ENCODE measurements at places on chromosomes 13 and 19. TPM values are rescaled to one million over a fixed set of nuclear protein-coding genes. Genes with fewer than 3 reads are reported as not detected.

Gene CPB2
- not detected for total RNA-seq

Gene C5AR2
- total RNA-seq, result 1.8 TPM

Gene SLC17A7
- total RNA-seq, result not detected

Gene SHD
- not detected for total RNA-seq

- no peaks in the 10 kb centered on the region for H3K4me1 ChIP-seq
- DNase-seq, result no peak
- no peak overlapping the region for H3K27ac ChIP-seq
- no peak overlapping the region for H3K4me3 ChIP-seq
Measured at GRCh38 chr13:40422588-40423235, 243.7 kb downstream of the FOXO1 start.

GRCh38 chr13:97003071-97003470 is 8.8 kb upstream of the OXGR1 start:
- no peak overlapping the region for H3K4me3 ChIP-seq
- H3K4me1 ChIP-seq, result no peaks in the 10 kb centered on the region

GRCh38 chr19:42150364-42150763 is 18.1 kb upstream of the POU2F2 start:
- no peak overlapping the region for H3K27ac ChIP-seq
- no peak overlapping the region for H3K4me3 ChIP-seq
- H3K27me3 ChIP-seq, result peaks cover 5% of the 10 kb centered on the region
- H3K36me3 ChIP-seq, result no peaks in the 10 kb centered on the region
- DNase-seq, result no peak
- no peaks in the 10 kb centered on the region for H3K4me1 ChIP-seq

DNA sequence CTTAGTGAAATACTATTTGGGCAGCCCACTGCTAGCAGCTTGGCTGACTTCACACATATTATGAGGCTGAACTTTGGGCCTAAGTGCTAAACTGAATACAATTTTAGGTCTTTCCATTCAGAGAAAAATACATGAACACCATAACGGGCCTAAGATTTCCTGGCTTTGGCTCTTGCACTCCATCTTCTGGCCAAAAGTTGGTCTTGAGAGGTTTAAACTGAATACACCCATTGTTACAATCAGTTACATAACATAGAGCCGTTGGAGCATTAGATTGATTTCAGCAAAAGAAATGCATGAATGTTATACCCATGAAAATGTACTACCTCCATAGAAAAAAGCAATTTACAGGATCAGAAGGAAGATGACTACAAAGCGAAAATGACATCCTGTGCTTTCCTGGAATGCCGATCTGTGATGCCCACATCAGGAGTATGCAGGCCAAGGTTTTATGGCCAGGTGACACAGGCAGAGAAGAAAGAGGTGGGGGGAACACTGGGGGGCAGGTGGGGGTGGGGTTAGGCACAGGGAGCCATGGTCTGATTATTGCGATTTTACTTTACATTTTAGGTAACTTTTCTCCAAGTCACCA is 11.1 kb upstream of the SHISA2 start:
- DNase-seq, result no peak
- H3K4me3 ChIP-seq, result no peak overlapping the region
- no peaks in the 10 kb centered on the region for H3K36me3 ChIP-seq
- H3K27ac ChIP-seq, result no peak overlapping the region
- H3K27me3 ChIP-seq, result no peaks in the 10 kb centered on the region

DNA sequence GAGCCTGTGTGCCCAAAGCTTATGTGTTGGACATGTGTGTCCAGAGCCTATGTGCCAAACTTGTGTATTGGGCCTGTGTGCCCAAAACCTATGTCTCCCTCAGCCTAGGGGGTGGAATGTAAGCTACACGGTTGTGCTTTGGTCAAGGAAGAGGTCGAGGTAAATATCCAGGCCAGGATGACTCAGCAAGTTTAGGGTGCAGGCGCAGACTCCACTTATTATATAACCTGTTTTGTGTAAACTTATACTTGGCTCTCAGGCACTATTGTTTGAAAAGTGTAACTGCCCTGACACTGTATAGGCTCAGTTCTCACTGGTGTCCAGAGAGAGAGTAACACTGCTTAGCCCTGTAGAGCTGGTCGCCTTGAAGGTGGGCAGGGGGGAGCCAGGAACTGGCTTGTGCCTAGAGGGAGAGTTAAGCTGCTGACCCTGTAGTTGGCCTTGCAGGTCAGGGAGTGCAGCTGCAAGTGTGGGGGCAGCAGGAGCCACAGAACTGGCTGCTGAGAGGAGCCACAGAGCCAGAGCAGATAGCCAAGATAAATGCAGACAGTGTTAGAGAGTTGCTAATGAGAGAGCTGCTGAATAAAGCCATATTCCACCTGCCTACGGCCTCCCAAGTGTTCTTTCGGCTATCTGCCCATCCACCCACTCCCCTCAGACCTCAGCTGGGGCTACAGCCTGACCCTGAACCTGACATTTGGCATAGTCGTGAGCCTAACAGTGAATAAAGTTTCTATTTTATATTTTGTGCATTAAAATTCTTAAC is 517.2 kb upstream of the SLITRK1 start:
- H3K4me1 ChIP-seq, result no peaks in the 10 kb centered on the region
- H3K27me3 ChIP-seq, result no peaks in the 10 kb centered on the region
- no peak overlapping the region for H3K27ac ChIP-seq
- H3K4me3 ChIP-seq, result no peak overlapping the region
- DNase-seq, result no peak

DNA sequence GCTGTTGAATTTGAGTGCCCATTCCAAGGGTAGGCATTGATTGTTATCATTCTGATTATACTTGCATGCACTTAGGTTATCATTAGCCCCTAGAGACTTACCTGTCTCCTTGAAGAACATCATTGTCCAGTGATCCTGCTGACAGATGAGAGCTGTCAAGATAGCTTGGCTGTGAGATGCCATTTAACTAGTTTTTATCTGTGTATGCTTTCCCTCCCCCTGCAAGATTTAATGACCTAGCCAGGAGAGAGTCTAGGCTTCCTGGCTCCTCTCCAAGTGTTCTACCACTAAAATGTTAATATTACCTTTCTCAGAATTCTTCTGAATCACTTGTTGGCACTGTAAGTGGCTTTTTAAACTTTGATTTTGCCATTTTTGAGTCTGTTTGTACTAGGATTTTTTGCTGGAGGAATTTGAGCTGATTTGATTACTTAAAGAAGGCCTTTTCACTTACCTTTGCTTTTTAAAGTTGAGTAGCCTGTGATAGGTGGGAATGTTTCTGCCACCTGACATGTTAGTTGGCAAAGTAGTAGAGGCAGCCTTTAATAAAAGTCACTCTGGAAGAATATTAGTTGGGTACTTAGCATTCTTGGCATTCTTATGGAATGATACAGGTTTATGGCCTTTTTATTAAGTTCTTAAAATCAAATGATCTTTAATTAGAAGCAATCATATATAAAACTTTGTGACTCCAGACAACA is 41.1 kb downstream of the ARHGAP35 start:
- H3K27me3 ChIP-seq, result no peaks in the 10 kb centered on the region
- H3K4me1 ChIP-seq, result no peaks in the 10 kb centered on the region
- no peak overlapping the region for H3K27ac ChIP-seq
- H3K36me3 ChIP-seq, result no peaks in the 10 kb centered on the region
- no peak for DNase-seq
- H3K4me3 ChIP-seq, result no peak overlapping the region

GRCh38 chr13:98507282-98507797 is 69.6 kb downstream of the STK24 start:
- H3K27ac ChIP-seq, result peak overlapping the region; percentile 82
- DNase-seq, result peak; percentile 83
- H3K27me3 ChIP-seq, result no peaks in the 10 kb centered on the region
- no peaks in the 10 kb centered on the region for H3K4me1 ChIP-seq
- no peaks in the 10 kb centered on the region for H3K36me3 ChIP-seq
- H3K4me3 ChIP-seq, result no peak overlapping the region

- no peaks in the 10 kb centered on the region for H3K4me1 ChIP-seq
- H3K27me3 ChIP-seq, result no peaks in the 10 kb centered on the region
- H3K27ac ChIP-seq, result no peak overlapping the region
- H3K4me3 ChIP-seq, result no peak overlapping the region
- DNase-seq, result no peak
- no peaks in the 10 kb centered on the region for H3K36me3 ChIP-seq
Measured at GRCh38 chr13:62278271-62278670, 862.6 kb upstream of the PCDH20 start.

DNA sequence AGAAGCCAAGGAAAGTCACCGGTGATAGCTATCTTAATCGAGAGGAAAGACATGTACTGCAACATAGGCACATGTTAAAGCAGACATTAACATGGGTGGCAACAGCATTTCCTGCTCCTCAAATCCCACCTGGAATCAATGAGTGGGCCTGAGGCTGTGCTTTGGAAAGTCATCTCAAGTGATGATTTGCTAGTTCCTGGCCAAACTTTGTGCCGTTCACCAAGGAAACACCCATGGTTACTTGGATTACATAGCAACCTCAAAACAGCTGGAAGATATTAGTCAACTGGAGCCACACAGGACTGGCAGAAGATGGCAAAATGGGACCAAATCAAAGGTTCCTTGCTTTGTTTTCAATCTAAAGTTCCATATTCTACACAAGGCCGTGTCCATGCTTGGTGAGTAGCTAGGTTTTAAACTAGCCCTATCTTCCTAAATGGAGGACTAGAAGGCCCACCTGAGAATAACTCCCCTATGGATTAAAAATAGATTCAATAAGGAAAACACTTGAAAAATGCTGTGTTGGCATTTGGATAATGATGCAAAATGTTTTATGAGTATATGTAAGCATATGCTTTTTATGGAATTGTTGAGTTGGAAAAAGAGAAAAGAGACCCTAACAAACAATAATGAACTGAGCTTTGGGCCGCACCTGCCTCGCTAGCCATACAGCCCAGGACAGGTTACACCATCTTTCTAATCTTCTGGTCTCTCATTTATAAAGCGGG is 144.5 kb downstream of the RGCC start:
- no peaks in the 10 kb centered on the region for H3K4me1 ChIP-seq
- no peak overlapping the region for H3K27ac ChIP-seq
- no peak overlapping the region for H3K4me3 ChIP-seq
- DNase-seq, result no peak
- H3K27me3 ChIP-seq, result no peaks in the 10 kb centered on the region

- no peaks in the 10 kb centered on the region for H3K4me1 ChIP-seq
- H3K27me3 ChIP-seq, result no peaks in the 10 kb centered on the region
- no peak overlapping the region for H3K4me3 ChIP-seq
- no peak for DNase-seq
Measured at GRCh38 chr13:30924721-30925120, 7.7 kb upstream of the TEX26 start.

DNA sequence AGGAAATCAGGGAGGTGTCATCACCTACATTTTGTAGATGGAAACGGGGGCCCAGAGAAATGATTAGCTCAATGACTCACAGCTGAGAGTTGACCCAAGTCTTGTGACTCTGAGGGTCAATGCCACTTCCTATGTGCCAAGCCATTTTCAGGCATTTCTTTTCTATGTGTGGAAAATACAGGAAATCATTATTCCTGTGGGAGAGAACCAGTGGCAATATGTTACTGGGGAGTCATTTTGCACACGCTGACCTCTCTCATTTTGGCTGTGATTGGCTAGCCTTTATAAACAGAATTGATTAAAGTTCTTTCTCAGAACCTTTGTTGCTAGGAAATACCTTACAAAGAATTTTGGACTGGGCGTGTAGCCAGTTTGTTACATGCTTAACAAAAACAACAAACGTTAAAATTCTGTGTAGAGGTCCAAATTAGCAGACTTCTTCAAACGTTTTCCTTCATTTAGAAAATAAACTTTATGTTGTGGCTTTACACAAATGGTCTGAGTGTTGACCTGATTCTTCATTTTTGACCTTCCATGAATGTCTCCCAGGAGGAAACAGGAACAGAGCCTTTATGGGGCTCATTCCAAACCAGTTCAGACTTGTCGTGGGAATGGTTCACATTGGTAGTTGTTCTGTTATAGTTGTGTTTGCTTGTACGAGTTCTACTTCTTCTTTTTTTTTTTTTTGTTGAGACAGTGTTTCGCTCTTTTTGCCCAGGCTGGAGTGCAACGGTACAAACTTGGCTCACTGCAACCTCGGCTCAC is 11.4 kb downstream of the PCCA start:
- DNase-seq, result no peak
- no peak overlapping the region for H3K27ac ChIP-seq
- H3K27me3 ChIP-seq, result no peaks in the 10 kb centered on the region
- H3K36me3 ChIP-seq, result no peaks in the 10 kb centered on the region
